ENCODE measurements at places on chromosomes 1 and 21.

- DNase-seq, result no peak
Observed at GRCh38 chr1:156463874-156464273, 36.7 kb downstream of the MEF2D start.

DNA sequence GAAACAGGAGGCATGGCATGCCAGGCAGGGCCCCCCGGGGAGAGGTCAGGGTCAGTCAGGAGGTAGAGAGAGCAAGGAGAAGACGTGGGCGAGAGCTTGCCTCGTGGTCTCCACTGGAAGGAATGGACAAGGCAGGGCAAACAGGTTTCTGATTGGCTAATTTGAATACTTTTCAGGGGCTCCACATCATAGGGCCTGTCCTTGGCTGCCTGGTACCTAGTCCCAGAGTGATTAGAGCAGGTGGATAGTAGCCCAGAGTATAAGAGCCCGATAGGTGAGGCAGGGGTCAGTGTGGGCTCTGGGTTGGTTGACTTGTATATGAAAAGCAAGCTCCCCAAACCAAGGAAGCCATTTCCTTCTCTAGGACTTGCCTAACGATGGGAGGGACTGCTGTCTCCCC is 178.6 kb downstream of the ZP4 start:
- no peak for DNase-seq

DNA sequence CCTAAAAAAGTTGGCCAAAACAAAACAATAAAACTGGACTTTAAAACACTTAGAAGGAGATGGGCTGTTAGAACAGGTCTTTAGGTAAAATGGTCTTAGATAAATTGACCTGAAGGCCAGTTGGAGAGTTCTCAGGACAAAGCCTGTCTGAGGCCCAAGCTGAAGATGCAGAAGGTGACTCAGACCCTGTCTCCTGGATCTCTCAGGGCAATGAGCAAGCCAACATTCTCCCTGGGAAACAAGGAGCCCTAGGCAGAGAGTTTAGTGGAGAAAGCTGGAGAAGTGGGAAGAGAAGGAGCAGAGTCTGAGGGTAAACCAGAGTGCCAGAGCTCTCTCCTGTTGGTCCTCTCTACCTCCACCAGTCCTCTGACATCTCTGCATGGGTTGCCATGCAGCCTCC is 70.1 kb downstream of the FCRL5 start:
- no peak for DNase-seq

DNA sequence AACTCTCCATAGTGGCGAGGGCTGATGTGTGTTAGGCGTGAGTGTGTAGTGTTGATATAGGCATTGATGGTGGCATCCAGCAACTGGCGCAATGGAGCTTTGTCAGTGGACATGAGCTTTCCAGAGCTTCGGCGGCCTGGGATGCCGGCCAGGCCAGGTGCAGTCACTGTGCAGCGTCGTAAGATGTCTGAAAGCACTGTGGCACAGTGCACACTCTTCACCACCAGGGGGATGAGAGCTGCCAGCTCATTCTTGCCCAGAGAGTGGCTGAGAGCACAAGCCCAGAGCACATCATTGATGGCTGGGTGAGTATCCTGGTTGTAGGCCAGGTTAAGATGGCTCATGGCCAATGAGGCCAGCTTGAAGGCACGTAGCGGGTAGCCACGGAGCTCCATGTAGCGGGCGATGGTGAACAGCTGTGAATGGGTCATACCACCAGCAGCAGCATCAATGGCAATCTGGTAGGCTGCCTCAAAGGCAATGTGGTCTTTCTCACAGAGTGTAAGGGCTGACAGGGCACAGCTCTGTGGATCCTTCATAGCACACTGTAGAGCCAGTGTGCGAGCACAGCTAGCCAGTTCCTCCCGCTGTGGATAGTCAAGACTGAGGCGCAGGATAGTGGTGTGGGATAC is 6.7 kb downstream of the UROD start:
- DNase-seq, result peak; percentile 79

DNA sequence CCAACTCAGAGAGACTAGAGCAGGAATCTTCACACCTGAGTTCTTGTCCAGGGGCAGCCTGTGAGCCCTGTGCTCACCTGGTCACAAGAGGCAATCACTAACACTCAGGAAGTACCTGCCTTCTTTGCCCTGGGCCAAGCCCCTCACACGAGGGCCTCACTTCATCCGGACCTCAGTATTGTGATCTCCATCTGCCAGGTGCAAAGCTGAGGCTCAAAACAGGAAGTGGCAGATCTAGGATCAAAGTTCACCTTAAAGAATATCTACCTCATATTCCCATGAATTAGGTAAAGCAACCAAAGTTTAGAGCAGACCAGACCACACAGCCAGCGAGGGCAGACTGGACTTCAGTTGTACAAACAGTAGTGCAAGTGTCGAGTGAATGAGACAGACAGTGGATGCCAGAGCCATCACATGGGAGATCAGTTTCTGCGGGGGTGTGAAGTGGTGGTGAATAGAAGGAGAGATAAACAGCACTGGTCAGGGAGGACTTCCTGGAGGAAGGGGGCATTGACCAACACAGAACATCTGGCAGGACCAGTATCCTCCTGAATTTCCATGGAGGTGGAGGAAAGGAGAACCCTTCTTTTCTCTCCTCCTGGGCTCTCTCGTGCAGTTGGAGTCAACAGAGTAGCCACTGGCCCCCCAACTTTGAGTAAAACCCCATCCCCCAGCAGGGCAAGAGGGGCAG is 116.6 kb upstream of the ZBTB40 start:
- DNase-seq, result no peak

GRCh38 chr1:58469016-58469415 is 77.5 kb downstream of the OMA1 start:
- no peak for DNase-seq

DNA sequence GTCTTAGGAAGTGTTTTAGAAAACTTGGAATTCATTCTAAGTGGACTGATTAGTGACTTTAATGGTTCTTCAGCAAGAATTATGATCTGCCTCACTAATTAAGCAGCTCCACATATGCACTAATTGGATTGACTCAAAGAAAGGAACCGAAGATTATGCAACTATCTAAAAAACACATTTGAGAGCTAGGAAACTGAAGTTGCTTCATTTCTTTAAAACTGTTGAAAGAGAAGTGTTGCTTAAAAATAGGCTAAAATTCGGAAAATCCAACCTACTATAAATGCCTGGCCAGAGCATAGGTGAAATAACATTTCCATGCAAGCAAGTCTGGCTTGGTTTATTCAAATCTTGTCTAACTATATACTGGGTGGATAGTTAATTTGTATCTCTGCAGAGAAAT is 502.9 kb upstream of the ZRANB2 start:
- no peak for DNase-seq

GRCh38 chr1:217647791-217648190 is 16.6 kb downstream of the SPATA17 start:
- no peak for DNase-seq

- no peak for DNase-seq
Observed at GRCh38 chr1:118291661-118292060, 106.6 kb upstream of the SPAG17 start.

DNA sequence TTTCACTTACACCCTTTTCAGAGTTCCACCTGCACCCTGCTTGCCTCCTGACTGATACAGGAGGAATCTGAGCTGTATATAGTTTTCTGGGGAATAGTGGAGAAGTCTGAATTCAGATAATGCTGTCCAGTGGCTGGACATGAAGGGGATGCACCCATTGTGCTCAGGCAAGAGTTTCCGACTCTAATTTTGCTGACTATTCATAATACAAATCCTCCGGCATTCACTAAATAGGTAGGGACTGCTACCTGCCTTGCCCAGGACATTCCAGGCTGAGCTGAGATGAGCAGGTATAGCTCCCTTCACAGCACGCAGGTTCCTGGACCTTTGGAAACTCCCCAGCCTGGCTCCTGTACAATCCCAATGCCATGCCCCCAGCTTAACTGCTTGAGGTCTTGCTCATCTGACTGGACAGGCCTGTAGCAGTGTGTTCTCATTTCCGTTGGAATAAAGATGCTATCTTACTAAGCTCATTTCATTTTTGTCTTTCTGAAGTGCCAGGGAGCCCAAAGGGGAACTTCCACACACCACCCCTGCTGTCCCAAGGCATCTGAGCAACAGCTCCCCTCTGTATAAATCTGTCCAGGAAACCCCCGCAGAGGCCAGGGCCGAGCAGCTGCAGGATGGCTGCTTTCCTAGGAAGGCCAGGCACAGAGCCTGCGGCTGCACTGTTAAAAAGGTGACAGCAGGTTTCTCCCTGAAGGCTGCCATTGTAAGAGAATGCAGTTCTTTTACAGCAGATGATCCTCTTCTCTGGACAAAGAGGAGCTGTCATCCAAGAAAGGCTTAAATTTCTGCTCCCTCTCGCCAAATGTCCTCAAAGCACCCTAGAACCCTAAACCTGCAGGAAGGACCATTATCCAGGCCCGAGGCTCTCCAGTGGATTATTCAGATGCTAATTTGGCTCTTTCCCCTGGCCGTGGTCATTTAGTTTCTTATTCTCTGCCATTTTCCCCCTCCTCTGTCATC is 21.7 kb upstream of the VASH2 start:
- DNase-seq, result no peak

DNA sequence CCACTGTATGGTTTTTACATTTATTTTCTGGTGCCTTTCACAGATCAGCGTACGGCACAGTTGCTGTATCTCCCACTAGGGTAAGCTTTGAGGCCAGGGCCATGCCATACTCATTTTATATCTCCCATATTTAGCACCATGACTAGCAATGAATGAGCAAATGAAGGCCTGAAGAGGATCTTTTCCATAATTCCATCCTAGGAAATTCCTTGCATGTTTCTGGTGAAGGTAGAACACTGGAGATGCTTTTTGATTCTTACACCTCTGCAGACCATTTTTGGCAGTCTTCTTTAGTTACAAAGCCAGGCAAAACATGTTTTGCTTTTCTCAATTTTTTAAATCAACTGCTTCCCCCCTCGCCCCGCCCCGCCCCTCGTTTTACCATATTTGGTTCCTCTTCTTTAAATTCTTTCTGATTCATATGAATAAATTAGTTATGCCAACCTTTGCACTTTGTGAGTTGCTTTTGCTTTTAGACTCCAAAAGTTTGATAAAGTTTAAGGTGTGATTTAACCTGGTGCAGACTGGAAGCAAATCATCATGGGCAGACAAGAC is 78.9 kb upstream of the AK4 start:
- peak; percentile 69 for DNase-seq

DNA sequence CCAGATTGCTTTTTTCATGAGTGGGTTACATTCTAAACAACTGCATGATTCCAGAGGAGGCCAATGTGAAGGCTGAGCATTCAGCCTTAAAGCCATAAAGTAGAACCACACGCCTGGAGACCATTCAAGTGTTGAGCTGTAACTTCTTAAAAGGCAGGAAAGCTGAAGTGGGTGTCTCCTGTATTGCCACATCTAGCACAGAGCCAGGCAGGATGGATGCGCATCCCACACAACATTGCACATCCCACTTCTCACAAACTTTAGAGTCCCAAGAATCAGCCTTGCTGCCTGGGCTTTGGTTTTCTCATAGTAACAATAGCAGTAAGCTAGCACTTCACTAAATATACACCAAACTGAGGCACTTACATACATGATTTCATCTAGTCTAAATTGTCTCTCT is 151.7 kb downstream of the DAB1 start:
- no peak for DNase-seq

GRCh38 chr1:32813941-32814739 is 3.0 kb downstream of the YARS1 start:
- DNase-seq, result no peak

DNA sequence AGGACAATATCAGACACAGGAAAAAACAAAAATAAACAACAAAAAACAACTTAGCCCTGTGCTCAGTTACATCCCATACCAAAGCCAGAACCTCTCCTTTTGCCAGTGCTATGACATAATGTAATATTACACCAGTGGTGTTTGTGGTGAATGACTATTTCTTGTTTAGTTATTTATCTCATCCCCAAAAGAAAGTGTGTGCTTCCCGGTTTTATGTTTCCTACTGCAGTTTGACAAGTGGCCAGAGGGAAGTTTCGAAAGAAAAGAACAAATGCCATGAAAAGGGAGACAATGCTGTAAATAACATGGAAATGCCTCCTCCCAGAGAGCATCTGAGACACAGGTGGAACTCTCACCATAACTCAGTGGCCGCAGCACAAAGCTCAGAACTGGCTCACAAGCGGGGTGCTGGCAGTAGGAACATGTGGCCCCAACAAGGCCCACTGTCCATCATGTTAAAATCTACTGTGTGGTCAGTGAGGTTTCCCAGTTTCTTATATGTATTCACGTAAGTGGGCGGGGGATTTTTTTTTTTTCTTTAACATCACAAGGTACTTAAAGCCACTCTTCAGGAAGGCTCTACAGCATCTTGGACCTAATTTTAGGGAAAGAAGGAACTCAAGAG is 158.2 kb downstream of the BARHL2 start:
- no peak for DNase-seq

GRCh38 chr1:16143566-16144324 is 12.1 kb downstream of the EPHA2 start:
- DNase-seq, result no peak

Measured in activated CD4-positive, alpha-beta T cell treated with anti-CD3 and anti-CD28 coated beads for 48 hours (primary cell).